ENCODE measurements at places on chromosomes 1 and 21.
A peak's percentile ranks its signal among the peaks of the same experiment; 100 is the strongest.

DNA sequence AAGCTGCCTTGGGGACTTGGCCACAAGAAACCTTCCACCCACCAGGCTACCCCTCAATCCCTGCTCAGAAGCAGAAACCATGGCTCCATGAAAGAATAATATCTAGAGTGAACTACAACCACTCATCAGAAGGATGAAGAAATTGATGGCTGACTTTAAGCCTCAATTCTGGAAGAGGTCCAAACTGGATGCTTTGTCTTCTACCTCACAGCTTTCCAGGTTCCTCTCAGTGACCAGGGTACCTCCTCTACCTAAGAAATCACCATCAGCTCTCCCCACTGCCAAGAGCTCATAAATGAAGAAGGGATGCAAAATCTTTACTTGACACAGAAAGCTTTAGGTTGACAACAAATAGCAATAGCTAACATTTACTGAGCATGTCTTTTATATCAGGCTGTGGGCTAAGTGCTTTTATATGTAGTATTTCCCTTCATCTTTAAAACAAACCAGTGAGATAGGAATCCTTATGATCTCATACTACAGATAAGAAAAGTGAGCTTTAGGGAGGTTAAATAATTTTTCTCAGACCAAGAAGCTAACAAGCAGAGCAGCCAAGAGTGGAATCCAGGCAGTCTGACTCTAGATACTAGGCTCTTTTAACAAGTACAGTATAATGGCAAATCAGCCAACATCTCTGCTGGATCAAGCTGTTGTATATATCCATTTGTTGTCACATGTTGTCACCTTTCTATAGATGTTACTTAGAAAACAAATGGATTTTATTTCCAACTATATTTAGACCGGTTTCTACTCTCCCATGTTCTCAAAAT lies 243.0 kb upstream of the SGIP1 start:
- no peaks in the 10 kb centered on the region for H3K27me3 ChIP-seq
- no peak overlapping the region for H3K4me3 ChIP-seq
- DNase-seq: no peak
- H3K36me3 ChIP-seq: no peaks in the 10 kb centered on the region
- H3K27ac ChIP-seq: no peak overlapping the region

- H3K27me3 ChIP-seq: no peaks in the 10 kb centered on the region
- no peaks in the 10 kb centered on the region for H3K36me3 ChIP-seq
- no peak overlapping the region for H3K27ac ChIP-seq
- no peak overlapping the region for H3K4me3 ChIP-seq
- H3K4me1 ChIP-seq: no peaks in the 10 kb centered on the region
- no peak for DNase-seq
Measured at GRCh38 chr1:48903291-48903690, 126.6 kb upstream of the BEND5 start.

DNA sequence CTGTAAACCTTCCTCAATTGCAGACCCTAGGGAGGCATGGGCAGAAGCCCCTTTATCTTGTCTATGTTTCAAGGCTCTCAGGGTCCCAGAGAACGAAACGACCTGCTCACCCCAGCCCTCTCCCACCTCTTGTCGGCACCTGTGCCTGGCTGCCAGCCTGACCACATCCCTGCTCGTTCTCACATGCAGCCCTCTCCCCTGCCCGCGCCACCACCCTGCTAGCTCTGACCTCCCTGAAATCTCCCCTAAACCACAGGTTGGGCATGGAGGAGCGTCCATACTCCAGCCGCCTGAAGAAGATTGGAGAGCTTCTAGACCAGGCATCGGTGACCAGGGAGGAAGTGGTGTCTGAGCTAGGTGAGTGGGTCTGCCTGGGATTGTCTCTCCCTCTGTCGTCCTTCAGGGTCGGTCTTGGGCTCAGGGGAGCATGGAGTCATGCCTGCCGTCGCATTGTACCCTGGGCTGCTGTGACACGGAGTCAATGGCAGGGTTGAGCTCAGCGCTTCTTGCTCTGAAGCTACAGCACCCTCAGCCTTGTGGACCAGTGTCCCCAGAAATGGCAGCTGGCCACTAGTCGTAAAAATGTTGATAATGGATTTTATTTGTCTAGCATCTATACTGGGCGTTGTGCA lies 3.6 kb downstream of the ADPRS start:
- H3K27me3 ChIP-seq: no peaks in the 10 kb centered on the region
- H3K27ac ChIP-seq: no peak overlapping the region
- DNase-seq: no peak
- H3K4me3 ChIP-seq: no peak overlapping the region
- H3K4me1 ChIP-seq: peaks cover 27% of the 10 kb centered on the region

- no peak overlapping the region for H3K4me3 ChIP-seq
- DNase-seq: no peak
- peaks cover 34% of the 10 kb centered on the region for H3K36me3 ChIP-seq
- H3K27ac ChIP-seq: no peak overlapping the region
- peaks cover 59% of the 10 kb centered on the region for H3K4me1 ChIP-seq
Measured at GRCh38 chr1:32770221-32770731, 46.9 kb downstream of the YARS1 start.

DNA sequence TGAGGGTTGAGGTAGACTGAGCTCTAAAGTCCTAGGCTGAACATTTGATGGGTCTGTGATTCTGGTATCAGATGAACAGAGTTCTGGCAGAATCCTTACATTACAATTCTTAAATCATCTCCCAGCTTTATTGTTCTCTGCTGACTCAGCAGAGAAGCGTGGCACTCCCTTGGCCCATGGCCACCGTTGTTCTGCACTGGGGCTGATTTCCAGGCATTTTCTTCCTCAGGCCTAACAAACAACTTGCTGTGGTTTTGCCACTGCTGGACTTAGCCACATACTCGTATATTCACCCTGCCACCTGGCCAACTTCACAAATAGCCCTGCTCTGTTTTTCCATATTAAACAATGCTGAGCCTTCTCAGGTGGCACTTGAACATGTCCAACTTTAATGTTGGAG lies 223.2 kb downstream of the TNR start:
- H3K36me3 ChIP-seq: no peaks in the 10 kb centered on the region
- no peak overlapping the region for H3K4me3 ChIP-seq
- no peaks in the 10 kb centered on the region for H3K4me1 ChIP-seq
- H3K27ac ChIP-seq: no peak overlapping the region

DNA sequence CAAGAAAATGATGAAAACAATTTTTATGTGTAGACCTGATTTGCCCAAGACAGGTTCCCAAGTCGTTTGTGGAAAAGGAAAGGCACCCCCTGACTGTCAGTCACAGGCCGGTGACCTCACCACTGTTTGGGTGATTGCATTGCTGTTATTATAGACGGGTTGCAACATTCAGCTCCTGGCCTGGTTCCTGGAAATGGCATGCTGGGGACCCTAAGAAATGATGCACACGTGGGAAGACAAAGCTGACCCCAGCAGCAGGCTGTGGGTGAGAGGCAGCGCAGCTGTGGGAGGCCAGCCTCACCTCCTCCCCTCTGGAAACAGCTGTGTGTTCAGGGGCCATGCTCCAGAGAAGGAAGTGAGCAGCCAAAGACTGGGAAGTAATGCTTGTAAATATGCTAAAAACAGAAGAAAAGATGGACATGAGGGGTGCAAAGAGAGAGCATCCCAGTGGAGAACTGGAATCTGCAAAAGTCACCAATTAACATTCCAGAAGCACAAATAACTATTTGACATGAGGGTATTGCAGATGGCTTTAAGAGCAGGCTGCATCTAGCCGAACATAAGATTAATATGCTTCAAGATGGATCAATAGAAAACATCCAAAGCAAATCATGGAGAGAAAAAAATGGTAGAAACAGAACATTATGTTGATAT lies 23.4 kb upstream of the ABCG1 start:
- H3K27ac ChIP-seq: no peak overlapping the region
- H3K4me3 ChIP-seq: no peak overlapping the region
- no peaks in the 10 kb centered on the region for H3K27me3 ChIP-seq
- peaks cover 20% of the 10 kb centered on the region for H3K4me1 ChIP-seq
- DNase-seq: no peak

DNA sequence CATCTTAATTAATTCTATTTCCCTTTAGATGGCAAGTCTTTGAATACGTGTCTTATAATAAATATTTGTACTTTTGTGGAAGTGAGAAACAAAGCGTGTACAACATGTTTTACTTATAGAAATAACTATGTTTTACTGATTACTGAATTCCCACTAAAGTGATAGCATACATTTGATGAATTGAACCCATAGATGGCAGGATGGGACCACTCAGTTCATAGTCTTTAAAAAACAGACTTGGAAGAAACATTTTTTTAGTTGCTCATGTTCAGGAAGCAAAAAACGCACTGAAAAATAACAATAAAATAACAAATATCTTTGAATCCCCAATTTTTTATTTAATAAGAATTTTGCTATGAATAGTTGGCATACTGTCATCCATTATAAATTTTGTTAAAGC lies 507.1 kb upstream of the ZRANB2 start:
- no peaks in the 10 kb centered on the region for H3K36me3 ChIP-seq
- DNase-seq: no peak
- no peaks in the 10 kb centered on the region for H3K27me3 ChIP-seq
- H3K4me1 ChIP-seq: peaks cover 5% of the 10 kb centered on the region

- H3K36me3 ChIP-seq: no peaks in the 10 kb centered on the region
- peaks cover 23% of the 10 kb centered on the region for H3K4me1 ChIP-seq
- H3K27ac ChIP-seq: peak overlapping the region; percentile 0
- H3K4me3 ChIP-seq: peak overlapping the region; percentile 37
Measured at GRCh38 chr1:243482141-243483022, 226.5 kb downstream of the SDCCAG8 start.

GRCh38 chr1:225879521-225880221 lies 2.5 kb downstream of the TMEM63A start:
- peak overlapping the region; percentile 92 for H3K27ac ChIP-seq
- no peak overlapping the region for H3K4me3 ChIP-seq
- peaks cover 59% of the 10 kb centered on the region for H3K4me1 ChIP-seq
- DNase-seq: no peak
- H3K27me3 ChIP-seq: no peaks in the 10 kb centered on the region
- H3K36me3 ChIP-seq: no peaks in the 10 kb centered on the region

DNA sequence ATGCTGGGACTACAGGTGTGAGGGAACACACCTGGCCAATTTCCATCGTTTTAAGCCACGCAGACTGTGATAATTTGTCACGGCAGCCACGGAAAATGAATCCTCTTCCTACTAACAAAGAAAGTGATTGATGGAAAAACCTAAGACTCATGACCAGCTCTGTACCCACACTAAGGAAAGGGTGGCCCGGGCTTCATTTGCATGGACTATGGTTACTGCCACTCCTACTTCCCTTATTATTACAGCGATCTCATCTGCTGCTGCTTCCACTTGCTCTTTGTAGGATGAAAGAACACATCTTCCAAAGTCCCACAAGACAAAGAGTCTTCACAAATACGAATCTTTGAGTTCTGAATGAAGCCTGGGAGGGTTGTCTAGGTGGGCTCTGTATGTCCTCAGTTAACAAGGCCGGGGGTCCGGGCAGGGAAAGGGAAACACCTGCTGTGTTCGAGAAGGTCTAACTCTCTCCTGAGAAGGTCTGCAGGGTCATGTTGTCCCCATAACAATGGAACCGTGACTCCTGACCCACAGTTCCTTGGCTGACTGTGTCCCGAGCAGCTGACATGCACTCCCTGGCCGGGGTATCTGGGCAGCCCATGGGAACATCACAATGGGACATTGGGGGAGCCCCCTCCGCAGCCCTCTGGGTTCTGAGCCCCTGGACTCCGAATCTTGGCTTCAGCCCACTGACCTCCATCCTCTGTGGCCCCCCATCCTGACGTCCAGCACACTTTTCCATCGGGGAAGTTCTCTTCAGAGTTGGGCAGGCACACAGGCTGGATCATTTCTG lies 13.3 kb upstream of the TFF1 start:
- H3K27me3 ChIP-seq: no peaks in the 10 kb centered on the region
- H3K27ac ChIP-seq: no peak overlapping the region
- no peaks in the 10 kb centered on the region for H3K36me3 ChIP-seq
- no peak for DNase-seq

GRCh38 chr1:34406377-34406776 lies 229.7 kb downstream of the C1orf94 start:
- no peak overlapping the region for H3K4me3 ChIP-seq
- no peaks in the 10 kb centered on the region for H3K4me1 ChIP-seq
- no peak overlapping the region for H3K27ac ChIP-seq
- H3K36me3 ChIP-seq: no peaks in the 10 kb centered on the region
- H3K27me3 ChIP-seq: no peaks in the 10 kb centered on the region

GRCh38 chr1:222618880-222619596 lies 1.1 kb downstream of the MIA3 start:
- no peak for DNase-seq
- no peaks in the 10 kb centered on the region for H3K27me3 ChIP-seq
- peak overlapping the region; percentile 98 for H3K4me3 ChIP-seq
- H3K36me3 ChIP-seq: peaks cover 13% of the 10 kb centered on the region
- peak overlapping the region; percentile 78 for H3K27ac ChIP-seq

DNA sequence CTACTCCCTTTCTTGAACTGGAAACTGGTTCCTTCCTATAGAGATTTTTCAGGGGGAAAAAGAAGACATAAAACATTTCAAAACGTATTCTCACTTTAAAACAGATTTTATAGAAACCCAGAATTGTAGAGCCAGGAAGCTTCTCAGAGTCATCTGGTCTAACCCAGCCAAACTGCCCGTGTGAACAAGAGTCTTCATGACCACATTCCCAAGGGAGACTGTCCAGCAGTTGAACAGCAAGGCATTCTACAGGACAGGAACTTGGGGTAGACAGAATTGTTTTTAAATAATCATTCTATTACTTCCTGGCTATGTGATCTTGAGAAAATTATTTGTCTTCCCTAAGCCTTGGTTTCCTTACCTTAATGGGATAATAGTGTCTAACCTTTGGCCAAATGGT lies 163.5 kb upstream of the IVNS1ABP start:
- no peak overlapping the region for H3K27ac ChIP-seq
- H3K4me1 ChIP-seq: no peaks in the 10 kb centered on the region
- DNase-seq: no peak
- H3K27me3 ChIP-seq: no peaks in the 10 kb centered on the region

GRCh38 chr1:204338360-204338759 lies 21.4 kb downstream of the PLEKHA6 start:
- no peak overlapping the region for H3K4me3 ChIP-seq
- no peaks in the 10 kb centered on the region for H3K36me3 ChIP-seq
- no peak overlapping the region for H3K27ac ChIP-seq
- no peaks in the 10 kb centered on the region for H3K27me3 ChIP-seq
- H3K4me1 ChIP-seq: peaks cover 16% of the 10 kb centered on the region
- DNase-seq: no peak

- H3K4me1 ChIP-seq: no peaks in the 10 kb centered on the region
- H3K27me3 ChIP-seq: no peaks in the 10 kb centered on the region
- no peak overlapping the region for H3K27ac ChIP-seq
Measured at GRCh38 chr1:68093737-68094136, 43.3 kb upstream of the DIRAS3 start.

DNA sequence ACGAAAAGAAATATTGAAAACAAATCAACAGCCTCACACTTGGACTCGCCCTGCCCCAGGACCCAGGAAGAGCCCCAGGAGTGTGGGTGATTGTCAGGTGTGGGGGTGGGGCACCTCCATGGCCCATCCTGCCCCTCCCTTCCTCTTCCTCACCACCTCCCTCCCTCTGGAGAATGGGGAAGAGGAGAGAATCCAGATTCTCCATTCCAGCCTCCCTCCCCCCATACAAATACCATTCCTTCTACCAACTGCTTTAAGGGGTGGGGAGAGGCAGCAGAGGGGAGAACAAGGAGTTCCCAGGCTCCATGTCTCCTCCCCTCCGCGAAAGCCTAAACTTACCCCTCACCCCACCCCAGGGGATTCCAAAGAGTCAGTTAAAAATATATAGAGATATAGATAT lies 36.7 kb downstream of the MEF2D start:
- peaks cover 4% of the 10 kb centered on the region for H3K36me3 ChIP-seq
- no peak overlapping the region for H3K4me3 ChIP-seq
- DNase-seq: no peak
- no peaks in the 10 kb centered on the region for H3K27me3 ChIP-seq
- peaks cover 53% of the 10 kb centered on the region for H3K4me1 ChIP-seq
- peak overlapping the region; percentile 83 for H3K27ac ChIP-seq

Data from vagina (tissue), 2 donors.